ENCODE measurements at places on chromosomes 4 and X. TPM values are rescaled to one million over a fixed set of nuclear protein-coding genes. Genes with fewer than 3 reads are reported as not detected.

USP17L15 gene
- total RNA-seq = 0.34 TPM

RTL3 gene
- not detected for total RNA-seq

CDKL2 gene
- not detected for total RNA-seq

PCDH18 gene
- total RNA-seq = 2.6 TPM

F11 gene
- total RNA-seq = not detected

CHRDL1 gene
- 1.5 TPM for total RNA-seq

CPE gene
- total RNA-seq = 10.2 TPM

ADRA2C gene
- 1.1 TPM for total RNA-seq

NPY2R gene
- not detected for total RNA-seq

GK2 gene
- not detected for total RNA-seq

GLRA2 gene
- total RNA-seq = not detected

ITGB1BP2 gene
- total RNA-seq = 1.3 TPM

CDX4 gene
- not detected for total RNA-seq

NIPAL1 gene
- 0.54 TPM for total RNA-seq

CCDC160 gene
- total RNA-seq = not detected

SRPK3 gene
- 0.11 TPM for total RNA-seq

DNA sequence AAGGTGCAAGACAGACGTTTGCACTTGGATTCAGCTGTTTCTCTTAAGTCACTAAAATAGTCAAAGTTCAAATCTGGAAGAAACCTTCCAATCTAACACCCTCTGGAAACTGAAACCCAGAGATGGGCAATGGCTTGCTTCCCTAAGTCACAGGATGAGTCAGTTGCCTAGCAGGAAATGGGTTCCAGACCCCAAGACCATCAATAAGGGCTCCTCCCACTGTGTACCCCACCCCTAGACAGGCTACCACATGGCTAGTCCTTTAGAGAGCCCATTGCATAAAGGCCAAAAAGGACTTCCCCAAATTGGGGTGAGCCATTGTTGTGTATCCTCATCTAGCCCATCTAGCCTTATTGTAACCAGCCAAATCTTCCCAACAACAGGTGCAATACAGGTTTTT is 216.2 kb downstream of the HS6ST2 start:
- no peak for DNase-seq

- DNase-seq = no peak
Observed at GRCh38 chr4:141548791-141549190, 87.6 kb upstream of the IL15 start.

GRCh38 chrX:1877780-1878179 is 262.9 kb downstream of the ASMT start:
- DNase-seq = no peak

DNA sequence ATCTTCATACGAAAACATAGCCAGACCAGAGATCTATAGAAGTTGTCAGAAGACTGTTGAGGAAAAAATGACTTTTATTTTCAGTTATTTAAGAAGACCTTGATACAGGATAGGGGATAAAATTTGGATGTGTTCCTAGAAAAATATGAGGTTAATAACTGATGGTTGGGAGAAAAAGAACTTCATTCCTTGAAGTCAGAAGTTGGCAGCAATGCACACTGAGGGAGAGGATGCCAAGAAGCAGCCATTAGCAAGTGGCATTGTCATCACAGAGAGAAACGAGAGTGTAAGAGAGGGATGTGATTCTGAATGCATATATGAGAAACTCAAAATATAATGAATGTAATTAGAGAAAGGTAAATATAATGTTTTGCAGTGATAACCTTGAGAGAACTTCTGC is 382.1 kb upstream of the EPHA5 start:
- no peak for DNase-seq

DNA sequence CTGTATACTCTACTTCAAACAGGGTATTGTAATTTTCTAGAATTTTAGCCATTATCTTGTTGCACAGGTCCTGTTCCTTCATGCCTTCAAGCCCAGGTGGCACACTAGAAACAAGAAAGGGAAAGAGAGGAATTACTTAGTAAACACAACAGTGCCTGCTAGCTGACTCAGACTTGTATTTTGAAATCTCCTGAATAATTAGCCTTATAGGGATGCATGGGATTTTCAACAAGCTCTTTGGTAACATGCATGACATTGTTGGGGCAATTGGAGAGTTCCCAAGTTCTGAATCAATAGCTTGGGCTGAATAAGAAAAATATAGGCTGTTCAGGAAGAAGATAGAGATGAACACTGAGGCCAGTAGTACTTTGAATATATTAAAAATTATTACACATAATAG is 118.8 kb downstream of the FAM13A start:
- DNase-seq = peak; percentile 60

- DNase-seq = peak; percentile 78
Observed at GRCh38 chrX:136168929-136169735, 21.8 kb downstream of the FHL1 start.

- no peak for DNase-seq
Observed at GRCh38 chr4:72991873-72992272, 77.6 kb downstream of the COX18 start.

GRCh38 chr4:53378171-53378482 is 686 bp downstream of the FIP1L1 start:
- no peak for DNase-seq

DNA sequence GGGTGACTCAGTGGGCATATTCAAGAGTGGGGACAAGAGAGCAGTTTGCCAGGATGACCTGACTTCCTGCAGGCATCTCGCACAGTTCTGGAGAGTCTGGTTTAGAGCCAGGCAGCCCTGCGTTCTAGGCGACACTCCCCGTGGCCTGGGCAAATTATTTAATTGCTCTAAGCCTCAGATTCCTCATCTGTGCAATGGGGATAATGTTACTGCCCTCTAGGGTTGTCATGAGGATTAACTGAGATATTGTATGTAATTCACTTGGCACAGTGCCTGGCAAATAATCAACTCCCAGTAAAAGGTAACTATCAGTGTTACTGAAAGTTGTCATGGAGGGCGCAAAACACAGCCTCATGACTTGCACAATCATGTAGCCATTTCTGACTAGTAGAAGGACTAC is 48.8 kb upstream of the PITX2 start:
- no peak for DNase-seq

DNA sequence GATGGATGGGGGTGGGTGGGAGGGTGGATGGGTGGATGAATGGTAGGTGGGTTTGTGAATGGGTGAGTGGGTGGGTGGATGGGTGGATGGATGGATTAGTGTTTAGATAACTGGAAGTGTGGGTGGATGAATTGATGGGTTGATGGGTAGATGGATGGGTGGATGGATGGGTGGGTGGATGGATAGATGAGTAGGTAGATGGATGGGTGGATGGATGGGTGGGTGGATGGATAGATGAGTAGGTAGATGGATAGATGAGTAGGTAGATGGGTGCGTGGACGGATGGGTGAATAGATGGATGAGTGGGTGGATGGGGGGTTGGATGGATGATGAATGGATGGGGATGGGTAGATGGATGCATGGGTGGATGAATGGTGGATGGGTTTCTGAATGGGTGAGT is 20.3 kb upstream of the ASMTL start:
- no peak for DNase-seq

GRCh38 chrX:142089193-142089592 is 115.9 kb downstream of the MAGEC2 start:
- peak; percentile 3 for DNase-seq

DNA sequence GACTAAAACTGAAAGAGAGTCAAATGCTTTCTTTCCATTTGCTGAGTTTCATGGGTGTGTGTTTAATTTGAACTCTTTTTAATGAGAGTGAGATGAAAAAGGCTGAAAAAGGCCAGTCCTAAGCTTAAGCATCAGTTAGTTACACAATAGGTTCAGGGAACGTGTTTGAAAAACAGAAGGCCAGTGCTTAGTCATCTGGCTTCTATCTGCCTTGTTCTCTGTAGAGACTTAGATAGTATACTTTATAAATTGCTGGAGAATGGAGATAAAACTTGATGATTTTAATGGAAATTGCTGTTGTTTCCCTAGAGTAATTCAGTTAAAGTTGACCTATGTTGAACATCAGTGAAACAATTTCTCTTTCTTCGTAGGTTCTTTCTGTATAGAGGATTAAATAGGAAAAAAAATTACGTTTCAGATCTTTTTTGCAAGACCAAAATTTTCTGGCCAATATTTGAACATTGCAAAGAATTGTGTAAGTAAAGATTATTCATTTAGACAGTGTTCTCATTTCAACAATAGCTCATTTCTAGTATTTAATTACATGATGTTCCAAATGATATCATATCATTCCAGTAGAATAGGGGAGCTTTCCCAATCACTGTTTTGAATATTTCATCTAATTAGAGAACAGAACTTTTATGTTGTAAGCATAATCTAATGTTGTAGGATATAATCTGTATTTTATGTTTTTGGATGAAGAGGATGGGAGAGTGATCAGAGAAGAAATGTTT is 1088.8 kb downstream of the ADGRL3 start:
- no peak for DNase-seq

- no peak for DNase-seq
Observed at GRCh38 chr4:128410037-128410436, 122.4 kb upstream of the PGRMC2 start.

GRCh38 chr4:24763631-24764297 is 31.6 kb upstream of the SOD3 start:
- DNase-seq = peak; percentile 51

DNA sequence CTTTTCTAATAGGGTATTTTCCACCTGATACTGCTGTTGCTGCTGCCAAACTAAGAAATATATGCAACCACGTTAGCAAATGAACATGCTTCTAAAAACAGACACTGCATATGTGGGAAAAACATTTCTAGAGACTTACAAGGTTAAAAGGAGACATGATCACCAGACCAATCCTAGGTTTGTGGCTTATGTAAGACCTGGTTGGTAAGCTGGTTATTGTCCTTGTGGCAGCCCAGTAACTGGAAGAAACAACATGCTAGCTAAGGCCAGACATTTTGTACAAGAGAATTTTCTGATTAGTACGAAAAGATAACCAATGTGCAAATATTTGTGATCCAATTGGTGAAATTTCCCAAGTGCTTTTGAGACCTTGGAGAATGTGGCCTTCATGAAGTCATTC is 112.0 kb downstream of the AFF2 start:
- DNase-seq = no peak

GRCh38 chr4:171561419-171561818 is 251.8 kb upstream of the GALNTL6 start:
- no peak for DNase-seq

DNA sequence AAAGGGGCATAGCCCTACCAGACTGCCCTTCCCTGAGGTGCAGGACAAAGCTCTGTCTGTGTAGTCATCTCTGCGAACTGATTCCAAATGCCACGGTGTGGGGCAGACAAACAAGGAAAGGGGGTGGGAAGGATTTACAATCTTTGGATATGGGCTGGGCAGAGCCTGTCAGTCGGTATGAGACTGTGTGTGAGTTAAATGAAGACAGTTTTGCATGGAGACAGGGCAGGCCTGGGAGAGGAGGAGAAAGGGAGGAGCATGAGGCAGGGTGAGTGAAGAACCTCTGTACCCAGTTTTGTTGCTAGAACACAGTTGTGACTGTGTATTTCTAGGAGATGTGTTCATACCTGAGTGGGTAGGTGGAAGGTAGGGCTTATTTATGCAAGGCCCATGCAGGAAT is 59.4 kb upstream of the MSN start:
- no peak for DNase-seq

DNA sequence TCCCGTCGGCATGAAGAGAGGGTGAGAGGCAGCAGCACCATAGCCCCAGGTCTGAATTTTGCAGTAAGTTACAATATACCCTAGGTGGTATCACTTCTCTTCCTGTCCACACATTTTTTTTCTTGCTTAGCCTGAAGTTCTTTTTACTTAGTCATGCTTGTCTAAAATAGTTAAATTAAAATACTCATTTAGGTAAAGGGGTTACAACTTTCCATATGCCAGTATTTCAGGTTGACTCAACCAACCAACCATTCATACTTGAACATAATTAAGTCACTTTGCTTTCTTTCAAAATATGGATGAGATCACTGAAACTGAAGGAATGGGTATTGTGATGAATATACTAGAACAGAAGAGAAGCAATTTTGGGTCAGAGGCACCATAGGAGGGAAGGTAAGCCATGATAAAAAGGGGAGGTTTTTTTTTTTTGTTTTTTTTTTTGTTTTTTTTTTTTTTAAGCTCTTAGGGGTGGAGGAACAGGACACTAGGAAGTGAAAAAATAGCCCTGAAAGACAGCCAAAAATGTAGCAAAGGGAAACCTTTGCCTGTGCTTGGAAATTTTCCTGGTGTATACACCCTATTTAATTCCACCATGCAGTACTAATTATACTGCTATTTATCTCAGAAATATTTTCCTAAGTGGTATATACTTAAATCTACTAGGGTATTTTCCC is 41.8 kb downstream of the RPS6KA3 start:
- peak; percentile 33 for DNase-seq

GRCh38 chr4:138639018-138639741 is 376.4 kb upstream of the NOCT start:
- DNase-seq = no peak

- DNase-seq = peak; percentile 64
Observed at GRCh38 chr4:153257151-153257620, 52.9 kb downstream of the TRIM2 start.

DNA sequence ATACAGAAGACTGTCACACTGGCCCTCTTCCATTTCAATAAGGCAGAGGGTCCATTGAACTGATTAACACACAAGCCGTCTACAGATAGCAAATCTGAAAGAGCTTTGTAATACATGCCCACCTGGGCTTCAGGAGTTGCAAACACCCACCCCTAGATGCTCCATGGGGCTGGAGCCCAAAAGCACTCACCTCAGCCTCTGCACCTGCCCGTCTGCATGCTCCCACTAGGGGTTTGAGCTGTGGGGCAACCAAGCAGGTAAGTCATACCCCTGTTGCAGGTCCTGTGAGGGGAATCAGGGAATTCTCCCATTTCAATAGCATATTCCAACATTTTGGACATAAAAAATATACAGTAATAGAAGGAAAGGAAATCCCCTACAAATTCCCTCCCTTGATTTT is 243.0 kb upstream of the KCNIP4 start:
- no peak for DNase-seq

All from Daoy (cell line).